Posterior cingulate gyrus (tissue), 11 donors: ENCODE measurements at places on chromosomes 7 and 10.
A peak's percentile ranks its signal among the peaks of the same experiment; 100 is the strongest.

DNA sequence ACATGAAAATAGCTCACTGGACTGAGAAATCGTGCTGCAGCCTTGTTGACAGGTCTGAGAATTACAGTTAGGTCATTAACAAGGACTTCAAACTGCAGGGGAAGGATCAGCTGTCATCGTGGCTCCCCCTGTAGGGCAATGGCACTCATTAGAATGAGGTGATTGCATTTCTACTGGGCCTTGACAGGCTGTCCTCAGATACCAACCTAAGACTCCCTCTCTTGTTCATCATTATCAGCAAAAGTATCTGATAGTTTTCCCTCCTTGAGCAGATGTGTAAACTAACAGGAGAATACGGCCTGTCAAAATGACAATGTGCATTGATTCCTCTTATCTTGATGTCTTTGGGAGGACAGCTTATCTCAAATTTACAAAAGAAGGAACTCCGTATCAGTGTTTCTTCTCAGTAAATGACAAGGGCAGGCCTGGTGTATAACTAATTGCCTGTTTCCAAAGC, 648.5 kb upstream of the LRRN3 start:
- DNase-seq, result no peak

- DNase-seq, result no peak
These were observed 11.0 kb upstream of the PDCD4 start for GRCh38 chr10:110860576-110861241.

DNA sequence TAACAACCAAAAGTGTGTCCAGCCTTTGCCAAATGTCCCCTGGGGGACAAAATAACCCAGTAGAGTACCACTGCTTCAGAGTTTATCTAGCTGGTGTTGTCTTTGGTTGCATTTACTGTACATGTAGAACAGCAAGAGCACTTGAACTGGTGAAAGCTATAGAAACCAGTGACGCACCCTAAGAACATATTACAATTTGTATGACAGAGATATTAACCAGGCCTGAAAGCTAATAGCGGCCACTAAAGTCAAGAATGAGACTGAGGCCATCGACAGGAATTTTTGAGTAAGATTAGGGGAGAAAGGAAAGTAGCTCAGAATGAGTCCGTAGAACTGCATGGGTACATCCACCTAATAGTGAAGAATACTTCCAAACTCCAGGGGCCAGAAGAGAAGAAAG, 236.2 kb downstream of the MTERF1 start:
- DNase-seq, result no peak

- DNase-seq, result no peak
These were observed 18.3 kb upstream of the ELMO1 start for GRCh38 chr7:37467002-37467401.

- no peak for DNase-seq
These were observed 932.1 kb upstream of the C7orf33 start for GRCh38 chr7:147658392-147658967.

DNA sequence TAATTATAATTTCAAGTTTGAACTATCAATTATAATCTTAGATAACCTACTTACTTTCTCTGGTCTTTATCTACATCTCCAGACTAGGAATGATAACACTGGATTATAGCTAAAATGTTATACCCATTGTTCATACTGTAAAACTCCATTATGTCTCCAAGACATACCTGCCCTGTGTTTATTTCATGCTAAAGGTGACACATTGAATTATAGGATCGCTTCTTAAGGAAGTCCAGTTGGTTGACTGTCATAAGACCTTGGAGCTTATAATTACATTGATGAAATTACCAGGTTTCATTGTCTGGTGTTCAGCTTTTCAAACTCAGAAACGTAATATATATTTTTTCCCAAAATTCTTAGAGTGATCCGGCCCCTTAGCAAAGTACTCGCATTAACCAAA, 15.5 kb upstream of the HERC4 start:
- no peak for DNase-seq

GRCh38 chr7:127392182-127392565, 334 bp downstream of the ZNF800 start:
- DNase-seq, result peak; percentile 62

GRCh38 chr10:71161425-71161824, 50.9 kb upstream of the UNC5B start:
- no peak for DNase-seq

DNA sequence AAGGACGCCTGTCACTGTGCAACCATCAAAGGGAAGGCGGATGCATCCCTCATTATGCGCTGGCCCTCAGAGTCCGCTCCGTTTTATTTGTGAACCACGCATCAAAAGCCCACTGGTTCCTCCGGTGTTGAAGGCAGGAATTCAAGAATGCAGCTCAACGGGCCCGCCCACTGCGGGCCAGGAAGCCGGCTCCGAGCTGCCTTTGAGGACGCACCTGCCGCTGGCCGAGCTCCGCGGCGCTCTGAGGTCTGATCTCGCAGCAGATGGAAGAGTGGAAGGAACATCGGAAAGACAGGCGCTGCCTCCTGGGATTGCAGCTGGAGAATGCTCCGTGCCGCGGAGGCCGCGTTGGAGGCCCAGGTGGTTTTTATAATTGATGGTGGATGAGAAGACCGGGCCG, 56.9 kb upstream of the ADGRA1 start:
- no peak for DNase-seq

GRCh38 chr10:44398271-44398670, 13.4 kb upstream of the CXCL12 start:
- DNase-seq, result no peak

DNA sequence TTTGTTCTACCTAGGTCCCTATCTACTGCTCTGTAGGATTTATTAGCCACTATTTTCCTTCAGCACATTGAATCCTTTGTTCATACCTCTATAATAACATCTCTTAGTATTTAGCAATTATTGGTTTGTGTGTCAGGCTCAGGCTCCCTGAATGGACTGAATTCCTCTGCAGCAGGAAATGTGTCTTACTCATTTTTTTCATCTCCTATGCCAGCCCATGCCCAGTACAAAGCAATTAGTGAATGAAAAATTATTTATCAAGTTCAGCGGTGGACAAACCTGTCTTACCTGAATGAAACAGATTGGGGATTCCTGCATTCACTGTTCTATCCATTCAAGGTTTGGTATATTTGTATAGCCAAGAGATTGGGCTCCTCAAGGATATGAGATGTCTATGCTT, 53.7 kb downstream of the C1GALT1 start:
- no peak for DNase-seq

DNA sequence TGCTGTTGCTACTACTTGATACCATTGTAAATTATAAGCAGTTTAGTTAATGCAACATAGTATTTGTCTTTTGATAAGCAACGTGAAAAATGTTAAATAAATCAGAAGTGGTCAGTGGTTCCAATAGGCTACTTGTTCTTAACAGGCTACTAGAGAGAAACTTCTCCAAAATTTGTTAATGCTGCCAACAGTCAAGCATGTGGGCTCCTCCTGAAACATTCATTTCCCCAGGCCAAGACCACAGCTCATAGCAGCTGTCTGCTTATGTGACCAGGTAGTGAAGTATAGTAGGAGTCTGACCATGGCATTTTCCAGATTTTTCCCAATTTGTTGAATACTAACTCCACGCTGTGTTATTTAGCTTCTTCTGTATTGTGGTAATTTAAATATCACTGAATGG, 81.0 kb downstream of the CYP51A1 start:
- no peak for DNase-seq

DNA sequence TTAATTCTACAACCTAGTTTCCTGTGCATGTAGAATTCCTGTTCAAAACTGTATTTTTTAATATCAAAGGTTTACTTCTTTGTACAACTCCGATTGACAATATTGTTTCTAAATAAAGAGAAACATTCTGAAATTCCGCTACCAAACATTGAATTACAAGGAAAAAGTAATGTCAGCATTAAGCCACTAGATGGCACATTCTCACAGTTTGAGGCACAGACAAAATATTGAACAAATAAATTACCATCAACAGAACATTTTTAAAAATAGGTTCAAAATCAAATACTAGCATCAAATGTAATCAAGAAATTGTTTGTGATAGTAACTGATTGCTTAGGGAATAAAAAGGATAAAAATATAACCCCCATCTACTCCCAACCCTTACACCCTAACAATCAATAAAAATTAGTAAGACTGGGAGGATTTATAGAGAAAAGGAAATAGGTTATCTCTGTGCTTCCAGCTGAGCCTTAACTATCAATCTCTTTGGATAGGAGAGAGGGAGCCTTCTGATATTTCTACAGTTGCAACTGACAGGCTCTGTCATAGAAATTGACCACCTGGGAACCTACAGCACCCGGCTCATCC, 86.6 kb upstream of the C7orf33 start:
- no peak for DNase-seq

DNA sequence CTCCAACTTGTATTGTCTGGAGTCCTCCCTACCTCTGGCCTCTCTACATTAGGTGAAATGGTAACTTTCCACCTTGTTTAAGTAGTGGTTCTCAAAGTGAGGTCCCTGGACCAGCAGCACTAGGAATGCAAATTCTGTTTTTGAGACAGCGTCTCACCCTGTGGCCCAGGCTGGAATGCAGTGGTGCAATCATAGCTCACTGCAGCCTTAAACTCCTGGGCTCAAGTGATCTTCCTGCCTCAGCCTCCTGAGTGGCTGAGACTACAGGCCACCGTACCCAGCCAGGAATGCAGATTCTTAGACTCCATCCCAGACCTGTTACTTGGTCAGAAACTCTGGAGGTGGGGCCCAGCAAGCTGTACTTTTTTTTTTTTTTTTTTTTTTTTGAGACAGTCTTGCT, 6.8 kb upstream of the TBL2 start:
- DNase-seq, result peak; percentile 11

GRCh38 chr7:112076324-112076723, 129.9 kb downstream of the DOCK4 start:
- no peak for DNase-seq

GRCh38 chr10:86354761-86355540, 11.6 kb downstream of the GRID1 start:
- DNase-seq, result peak; percentile 67

DNA sequence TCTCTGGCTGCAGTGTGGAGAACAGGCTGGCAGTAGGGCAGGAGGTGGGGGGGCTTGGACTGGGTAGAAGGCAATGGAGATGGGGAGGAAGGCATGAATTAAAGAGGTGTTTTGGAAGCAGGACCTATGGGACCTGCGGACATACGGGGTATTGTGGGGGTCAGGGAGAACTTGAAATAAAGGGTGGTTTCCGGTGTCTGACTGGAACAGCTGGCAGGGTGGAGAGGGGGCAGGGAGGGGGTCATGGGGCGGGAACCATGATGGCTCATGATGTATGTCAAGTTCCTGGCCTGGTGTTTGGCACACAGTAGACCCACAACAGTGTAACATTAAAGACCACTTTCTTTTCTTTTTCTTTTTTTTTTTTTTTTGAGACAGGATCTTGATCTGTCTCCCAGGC, 5.5 kb downstream of the LHPP start:
- no peak for DNase-seq

GRCh38 chr10:127978481-127978880, 71.6 kb downstream of the PTPRE start:
- DNase-seq, result no peak

- no peak for DNase-seq
These were observed 837.7 kb upstream of the AUTS2 start for GRCh38 chr7:68760556-68760955.

DNA sequence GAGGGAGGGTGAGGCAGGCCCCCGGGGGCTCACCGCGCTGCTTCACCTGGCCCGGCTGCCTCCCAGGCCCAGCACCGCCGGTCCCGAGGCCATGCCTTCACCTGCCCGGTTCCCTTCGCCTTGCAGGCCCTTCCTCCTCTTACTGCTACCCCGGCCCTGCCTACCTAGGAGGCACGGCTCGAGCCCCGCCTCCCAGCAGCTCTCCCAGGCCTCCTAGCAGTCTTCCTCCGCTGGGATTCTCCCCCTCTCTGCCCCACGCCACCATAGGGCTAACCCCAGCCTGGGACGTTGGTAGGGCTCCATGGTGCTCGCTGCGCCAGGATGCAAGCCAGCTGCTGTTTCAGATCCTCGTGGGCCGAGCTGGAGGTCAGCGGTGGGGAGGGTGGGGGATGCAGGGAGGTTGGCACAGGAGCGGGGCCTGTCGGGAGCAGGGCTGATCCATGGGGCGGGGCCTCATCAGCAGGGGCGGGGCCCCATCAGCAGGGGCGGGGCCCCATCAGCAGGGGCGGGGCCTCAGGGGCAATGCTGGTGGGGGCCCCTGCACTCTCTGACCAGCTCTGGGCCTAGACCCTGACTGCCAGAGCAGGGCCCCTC, 63.3 kb downstream of the RASGEF1A start:
- peak; percentile 70 for DNase-seq
